Activated CD4-positive, alpha-beta T cell treated with anti-CD3 and anti-CD28 coated beads for 1 hour (primary cell): ENCODE measurements at places on chromosomes 2 and 18.

DNA sequence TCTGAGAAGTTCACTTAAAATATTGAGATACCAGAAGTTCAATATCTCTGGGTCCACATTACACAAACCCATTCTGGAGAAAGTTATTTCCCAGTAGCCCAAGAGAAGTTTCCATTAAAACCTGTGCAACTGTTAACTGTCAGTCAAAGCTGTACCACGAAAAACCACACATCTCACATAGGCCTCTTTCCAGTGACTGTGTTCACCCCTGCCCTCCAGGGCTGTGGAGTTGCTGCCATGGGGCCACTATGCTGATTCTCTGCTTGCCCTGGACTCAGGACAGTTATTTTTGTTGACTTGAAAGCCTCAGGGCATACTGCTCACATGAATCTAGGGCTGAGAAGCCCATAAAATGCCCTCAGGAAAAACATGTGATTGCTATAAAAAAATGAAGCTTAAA, 153.8 kb downstream of the PIEZO2 start:
- DNase-seq = no peak

DNA sequence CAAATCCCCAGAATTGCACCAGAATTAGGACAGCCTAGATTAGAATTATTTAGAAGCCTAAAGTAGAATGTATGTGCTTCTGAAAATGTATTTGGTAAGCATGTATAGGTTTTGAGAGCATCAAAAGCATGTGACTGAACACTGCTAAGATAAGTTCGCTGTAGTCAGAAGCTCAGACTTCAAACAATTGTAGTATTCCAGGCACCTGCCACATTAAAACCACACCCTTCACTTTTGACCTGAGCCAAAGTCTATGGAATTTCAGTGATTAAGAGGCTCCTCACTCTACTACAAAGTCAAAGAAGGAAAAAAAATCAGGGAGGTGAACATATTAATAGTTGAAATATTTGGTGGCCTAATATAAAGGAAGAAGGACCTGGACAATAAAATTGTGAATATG, 8.2 kb downstream of the KCNJ3 start:
- DNase-seq = no peak

GRCh38 chr18:23069481-23069880, 65.8 kb upstream of the CABLES1 start:
- peak; percentile 24 for DNase-seq

GRCh38 chr2:162002623-162003235, 71.3 kb downstream of the DPP4 start:
- DNase-seq = no peak

- no peak for DNase-seq
Measured at GRCh38 chr2:152304836-152305235, 30.1 kb upstream of the FMNL2 start.

- DNase-seq = no peak
Measured at GRCh38 chr2:8850845-8851487, 13.6 kb upstream of the KIDINS220 start.

- DNase-seq = no peak
Measured at GRCh38 chr2:234686088-234686890, 189.4 kb upstream of the ARL4C start.

- DNase-seq = no peak
Measured at GRCh38 chr2:198328454-198328853, 524.1 kb downstream of the PLCL1 start.

GRCh38 chr2:201949181-201949926, 84.3 kb upstream of the FZD7 start:
- DNase-seq = no peak

GRCh38 chr2:221235941-221236340, 336.2 kb downstream of the EPHA4 start:
- DNase-seq = no peak

DNA sequence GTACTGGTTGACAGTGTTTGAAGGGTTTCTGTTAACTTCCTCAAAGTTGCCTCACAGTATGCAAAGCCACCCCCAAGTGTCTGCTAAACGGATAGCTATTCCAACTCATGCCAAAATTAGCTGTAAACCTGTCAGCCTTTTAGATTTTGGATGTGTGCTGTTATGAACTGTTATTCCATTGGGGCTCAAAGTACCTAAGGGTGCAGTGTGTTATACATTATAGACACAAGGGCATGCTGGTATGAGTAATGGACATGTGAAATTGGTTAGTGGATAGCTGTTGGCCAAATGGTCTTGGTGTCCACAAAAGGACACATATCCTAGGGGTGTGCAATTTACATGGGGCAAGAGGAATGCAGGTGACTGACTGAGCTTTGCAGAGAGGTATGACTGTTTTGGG, 33.7 kb upstream of the CCBE1 start:
- no peak for DNase-seq

DNA sequence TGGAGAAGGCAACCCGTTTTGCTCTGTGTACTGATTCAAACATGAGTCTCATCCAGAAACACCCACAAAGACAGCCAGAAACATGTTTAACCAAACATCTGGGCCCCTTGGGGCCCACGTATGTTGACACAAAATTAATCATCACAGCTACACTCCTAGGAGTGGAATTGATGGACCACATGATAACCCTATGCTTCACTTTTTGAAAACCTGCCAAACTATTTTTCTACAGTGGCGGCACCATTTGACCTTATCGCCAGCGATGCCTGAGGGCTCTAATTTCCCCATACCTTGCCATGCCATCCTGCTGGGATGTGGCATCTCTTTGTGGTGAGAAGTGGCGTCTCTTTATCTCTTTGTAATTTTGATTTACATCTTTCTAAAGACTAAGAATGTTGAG, 38.5 kb downstream of the PSMG2 start:
- no peak for DNase-seq

DNA sequence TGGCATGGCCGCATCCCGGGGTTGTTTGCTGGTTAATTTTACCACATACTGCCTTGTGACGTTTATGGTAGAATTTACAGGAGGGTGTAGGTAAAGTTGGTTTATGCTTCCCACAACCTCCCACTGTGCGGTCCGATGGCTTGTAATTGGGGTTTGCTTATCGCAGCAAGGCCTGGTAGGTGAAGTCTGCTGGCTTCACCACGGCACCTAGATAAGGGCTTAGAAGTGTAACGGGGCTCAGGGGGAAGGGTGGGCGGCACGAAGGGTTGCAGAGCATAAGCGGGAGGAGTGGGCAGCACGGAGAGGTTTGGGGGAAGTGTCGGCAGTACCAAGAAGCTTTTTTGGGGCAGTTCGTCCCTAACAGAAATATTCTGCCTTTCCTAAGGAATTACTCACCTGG, 39.0 kb upstream of the TMEM131 start:
- no peak for DNase-seq

DNA sequence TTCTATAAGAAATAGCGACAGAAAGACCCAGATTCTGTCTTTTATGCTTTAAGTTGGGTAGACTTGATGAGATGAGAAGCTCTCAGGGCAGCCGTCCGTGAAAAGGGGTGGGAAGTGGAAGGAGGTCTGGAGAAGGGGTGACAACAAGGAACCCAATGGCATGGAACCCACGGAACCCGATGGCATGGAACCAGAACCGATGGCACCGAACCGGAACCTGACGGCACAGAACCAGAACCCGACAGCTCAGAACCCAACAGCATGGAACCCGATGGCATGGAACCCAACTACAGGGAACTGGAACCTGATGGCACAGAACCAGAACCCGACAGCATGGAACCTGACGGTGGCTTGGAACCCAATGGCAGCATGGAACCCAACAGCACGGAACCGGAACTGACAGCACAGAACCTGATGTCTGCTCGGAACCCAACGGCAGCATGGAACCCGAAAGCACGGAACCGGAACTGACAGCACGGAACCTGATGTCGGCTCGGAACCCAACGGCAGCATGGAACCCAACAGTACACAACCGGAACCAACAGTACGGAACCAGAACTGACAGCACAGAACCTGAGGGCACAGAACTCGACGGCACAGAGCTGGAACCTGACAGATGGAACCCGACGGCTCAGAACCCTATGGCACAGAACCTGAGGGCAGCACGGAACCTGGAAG, 155.2 kb downstream of the TMEM18 start:
- no peak for DNase-seq

- DNase-seq = no peak
Measured at GRCh38 chr2:136206613-136207012, 88.7 kb upstream of the CXCR4 start.

DNA sequence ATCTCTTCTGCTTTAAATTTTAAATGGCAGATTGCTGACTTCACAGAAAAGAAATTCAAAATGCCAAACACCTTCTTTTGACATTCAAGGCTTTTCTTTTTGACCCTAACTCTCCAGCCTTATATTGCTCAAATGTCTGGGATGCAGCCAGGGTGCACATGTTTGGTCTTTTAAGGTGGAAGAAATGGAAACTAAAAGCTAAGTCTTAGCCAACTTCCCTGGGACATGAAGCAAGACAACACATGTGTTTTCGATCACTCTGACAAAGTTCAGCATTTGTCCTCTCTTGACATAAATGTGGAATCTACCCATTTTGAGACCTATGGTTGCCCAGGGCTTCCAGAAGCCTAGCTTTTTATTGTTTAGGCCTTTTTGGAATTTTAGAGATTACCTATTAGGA, 161.6 kb downstream of the RDH14 start:
- DNase-seq = no peak

DNA sequence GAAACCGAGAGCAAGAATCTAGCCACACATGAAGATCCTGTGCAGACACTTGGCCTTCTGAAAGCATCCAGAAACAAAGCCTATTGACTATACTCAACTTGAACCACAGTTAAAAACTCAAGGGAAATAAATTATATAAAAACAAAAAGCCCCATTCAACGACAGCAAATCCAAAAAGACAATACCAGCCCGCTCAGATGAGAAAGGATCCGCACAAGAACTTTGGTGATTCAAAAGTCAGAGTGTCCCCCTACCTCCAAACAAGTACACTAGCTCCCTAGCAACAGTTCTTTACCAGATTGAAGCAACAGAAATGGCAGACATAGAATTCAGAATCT, 163.2 kb downstream of the WDPCP start:
- no peak for DNase-seq
